ENCODE measurements at places on chromosomes 7 and 10. TPM values are rescaled to one million over a fixed set of nuclear protein-coding genes. Genes with fewer than 3 reads are reported as not detected.

PRLHR gene
- polyA plus RNA-seq: 0.80 TPM

OLAH gene
- polyA plus RNA-seq: not detected

GATA3 gene
- 0.11 TPM for polyA plus RNA-seq

BMPER gene
- 0.23 TPM for polyA plus RNA-seq

SLC26A5 gene
- 0.19 TPM for polyA plus RNA-seq

ANXA8 gene
- 0.33 TPM for polyA plus RNA-seq

OPALIN gene
- not detected for polyA plus RNA-seq

PAX4 gene
- not detected for polyA plus RNA-seq

HOXA1 gene
- polyA plus RNA-seq: not detected

SPDYE6 gene
- polyA plus RNA-seq: not detected

FMC1 gene
- polyA plus RNA-seq: 23.6 TPM

PLEKHS1 gene
- polyA plus RNA-seq: 17.2 TPM

EXOSC1 gene
- 24.1 TPM for polyA plus RNA-seq

HOXA3 gene
- 0.56 TPM for polyA plus RNA-seq

ACBD5 gene
- polyA plus RNA-seq: 7.4 TPM

PRKCQ gene
- polyA plus RNA-seq: 1.6 TPM

Data from pancreas (tissue), 10 donors.